Activated T-cell treated with anti-CD3 and anti-CD28 coated beads, Interleukin-2, amount 50 U/mL, for 72 hours (primary cell): ENCODE measurements at places on chromosomes 16 and 17.

GRCh38 chr16:79725051-79725450 lies 124.5 kb upstream of the MAF start:
- no peak for DNase-seq

- no peak for DNase-seq
Observed at GRCh38 chr16:72066747-72067146, 3.7 kb downstream of the HPR start.

GRCh38 chr16:56348168-56349085 lies 76.9 kb downstream of the AMFR start:
- DNase-seq = no peak

GRCh38 chr16:88907768-88908167 lies 41.3 kb upstream of the PABPN1L start:
- no peak for DNase-seq

DNA sequence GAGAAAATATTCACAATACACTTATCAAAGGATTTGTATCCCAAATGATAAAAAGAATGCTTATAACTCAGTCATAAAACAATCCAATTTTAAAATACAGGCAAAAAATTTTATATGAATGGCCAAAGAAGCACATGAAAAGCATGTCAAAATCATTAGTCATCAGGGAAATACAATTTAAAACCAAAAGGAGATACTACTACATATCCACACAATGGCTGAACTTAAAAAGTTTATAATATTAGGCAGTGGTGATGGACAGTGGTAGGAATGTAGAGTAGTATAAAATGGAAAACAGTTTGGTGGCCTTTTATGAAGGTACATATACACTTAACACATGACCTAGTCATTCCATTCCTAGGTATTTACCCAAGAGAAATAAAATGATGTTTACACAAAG lies 12.2 kb downstream of the CMC2 start:
- DNase-seq = no peak

DNA sequence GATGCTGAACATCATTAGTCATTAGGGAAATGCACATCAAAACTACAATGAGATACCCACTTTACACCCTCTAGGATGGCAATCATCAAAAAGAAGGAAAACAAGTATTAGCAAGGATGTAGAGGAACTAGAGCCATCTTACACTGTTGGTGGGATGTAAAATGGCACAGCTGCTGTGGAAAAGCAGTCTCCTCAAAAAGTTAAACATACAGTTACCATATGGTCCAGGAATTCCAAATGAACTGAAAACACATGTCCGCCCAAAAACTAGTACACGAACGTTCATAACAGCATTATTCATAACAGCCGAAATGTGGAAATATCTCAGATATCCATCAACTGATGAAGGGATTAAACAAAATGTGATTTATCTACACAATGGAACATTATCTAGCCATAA lies 7.0 kb downstream of the FBF1 start:
- no peak for DNase-seq

DNA sequence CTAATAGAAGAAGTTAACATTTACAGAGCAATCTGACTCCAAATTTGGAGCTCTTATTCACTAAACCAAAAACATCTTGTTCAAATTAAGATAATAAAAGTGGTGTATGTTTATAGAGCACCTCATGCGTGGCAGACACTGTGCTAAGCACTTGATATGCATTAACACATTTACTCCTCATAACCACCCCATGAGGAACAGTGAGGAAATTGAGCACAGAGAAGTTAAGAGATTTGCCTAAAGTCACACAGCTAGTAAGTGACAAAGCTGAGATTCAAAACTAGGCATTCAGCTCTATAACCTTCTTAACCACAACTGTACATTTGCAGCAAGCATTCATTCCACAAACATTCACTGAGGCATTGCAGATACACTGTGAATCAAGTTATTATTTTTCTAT lies 94.0 kb downstream of the VAT1L start:
- DNase-seq = no peak

DNA sequence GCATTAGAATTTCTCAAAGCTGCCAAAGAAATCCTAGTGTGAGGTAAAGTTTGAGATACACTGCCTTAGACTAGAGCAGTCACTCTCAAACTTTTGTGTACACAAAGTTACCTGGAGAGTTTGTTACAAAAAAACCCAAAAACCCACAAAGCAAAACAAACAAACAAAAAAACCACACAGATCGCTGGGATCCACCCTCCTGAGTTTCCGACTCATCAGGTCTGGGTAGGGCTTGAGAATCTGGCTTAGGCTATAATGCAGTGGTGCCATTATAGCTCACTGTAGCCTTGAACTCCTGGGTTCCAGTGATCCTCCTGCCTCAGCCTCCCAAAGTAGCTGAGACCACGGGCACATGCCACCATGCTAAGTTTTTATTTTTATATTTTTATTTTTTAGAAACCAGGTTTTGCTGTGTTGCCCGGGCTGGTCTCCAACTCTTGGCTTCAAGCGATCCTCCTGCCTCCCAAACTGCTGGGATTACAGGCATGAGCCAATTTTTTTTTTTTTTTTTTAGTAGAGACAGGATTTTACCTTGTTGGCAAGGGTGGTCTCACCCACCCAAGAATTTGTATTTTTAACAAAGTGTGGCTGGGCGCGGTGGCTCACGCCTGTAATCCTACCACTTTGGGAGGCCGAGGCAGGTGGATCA lies 22.3 kb upstream of the SMG1 start:
- no peak for DNase-seq

- no peak for DNase-seq
Observed at GRCh38 chr17:38773258-38773657, 20.7 kb downstream of the PSMB3 start.

DNA sequence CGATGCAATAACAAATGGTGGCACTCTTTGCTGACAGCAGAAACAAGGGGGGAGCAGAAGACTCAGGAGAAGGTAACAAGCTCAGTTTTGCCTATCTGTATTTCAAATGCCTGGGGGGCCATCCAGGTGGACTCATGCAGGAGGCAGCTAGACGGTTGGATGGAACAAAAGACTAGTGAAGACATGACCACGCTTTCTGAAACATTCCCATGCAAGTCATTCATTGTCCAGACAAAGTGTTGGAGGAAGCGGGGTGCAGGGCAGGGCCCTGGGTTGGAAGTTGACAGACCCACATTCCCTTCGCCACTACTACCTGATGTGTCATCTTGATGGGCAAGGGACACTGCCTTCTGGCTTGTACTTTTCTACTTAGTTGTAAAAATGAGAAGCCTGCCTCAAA lies 29.8 kb upstream of the CRYBA1 start:
- no peak for DNase-seq

GRCh38 chr17:6299275-6299674 lies 135.6 kb downstream of the AIPL1 start:
- no peak for DNase-seq

- DNase-seq = no peak
Observed at GRCh38 chr16:82454566-82454965, 172.2 kb upstream of the CDH13 start.

DNA sequence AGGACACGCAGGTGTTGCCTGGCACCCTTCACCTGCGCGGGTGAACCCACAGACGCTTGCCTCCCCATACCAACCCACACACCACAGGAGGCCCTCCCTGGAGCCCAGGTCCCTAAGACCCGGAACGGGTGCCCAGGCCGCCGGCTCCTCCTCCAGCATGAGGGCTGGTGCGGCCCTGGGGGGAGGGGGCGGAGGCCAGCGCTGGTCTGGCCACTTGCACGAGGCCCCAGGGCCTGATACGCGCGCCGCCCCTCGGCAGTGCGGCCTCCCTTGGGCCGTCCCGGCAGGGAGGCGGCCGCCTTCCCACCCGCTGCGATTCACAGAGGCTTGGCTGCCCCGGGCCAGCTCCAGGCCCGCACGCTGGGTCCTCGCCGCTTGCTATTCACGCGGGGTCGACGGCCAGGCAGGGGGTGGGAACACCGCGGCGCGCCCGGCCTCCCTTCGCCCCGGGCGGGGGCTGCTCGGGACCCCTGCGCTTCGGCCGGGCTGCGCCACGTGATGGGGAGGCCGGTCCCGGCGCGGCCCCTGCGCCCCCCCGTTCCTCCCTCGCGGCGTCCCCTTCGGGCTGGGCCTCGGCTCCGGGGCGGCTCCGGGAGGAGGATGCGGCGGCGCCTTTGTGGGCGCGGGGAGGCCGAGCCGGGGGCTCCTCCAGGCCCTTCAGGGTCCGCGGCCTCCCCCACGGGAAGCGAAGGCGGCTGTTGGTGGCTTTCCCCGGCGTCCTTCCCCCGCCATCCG lies 685 bp downstream of the FASN start:
- DNase-seq = peak; percentile 43

DNA sequence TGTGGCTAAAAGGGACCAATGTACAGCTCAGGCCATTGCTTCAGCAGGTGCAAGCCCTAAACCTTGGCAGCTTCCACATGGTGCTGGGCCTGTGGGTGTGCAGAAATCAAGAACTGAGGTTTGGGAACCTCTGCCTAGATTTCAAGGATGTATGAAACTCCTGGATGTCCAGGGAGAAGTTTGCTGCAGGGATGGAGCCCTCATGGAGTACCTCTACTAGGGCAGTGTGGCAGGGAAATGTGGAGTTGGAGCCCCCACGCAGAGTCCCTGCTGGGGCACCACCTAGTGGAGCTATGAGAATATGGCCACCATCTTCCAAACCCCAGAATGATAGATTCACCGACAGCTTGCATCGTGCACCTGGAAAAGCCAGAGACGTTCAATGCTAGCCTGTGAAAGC lies 13.0 kb downstream of the EFCAB5 start:
- DNase-seq = no peak

DNA sequence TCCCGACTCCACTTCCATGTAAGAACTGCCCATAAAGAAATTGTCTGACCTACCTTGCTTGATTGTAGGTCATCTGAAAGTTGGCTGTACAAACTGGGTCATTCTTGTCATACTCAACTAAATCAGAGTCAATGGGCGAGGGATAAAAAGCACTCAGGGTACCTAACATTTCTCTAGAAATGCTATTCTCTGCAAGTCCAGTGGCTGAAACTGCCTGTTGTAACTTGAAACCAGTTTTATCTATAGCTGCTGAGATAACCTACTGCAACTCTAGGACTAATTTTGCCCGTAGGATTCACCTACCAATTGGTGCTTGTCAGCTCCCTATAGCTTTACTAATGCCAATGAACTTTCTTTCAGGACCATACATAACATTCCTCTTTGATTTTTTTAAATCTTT lies 100.1 kb upstream of the GRIN2A start:
- no peak for DNase-seq

- DNase-seq = no peak
Observed at GRCh38 chr17:62101090-62101489, 36.0 kb upstream of the MED13 start.

DNA sequence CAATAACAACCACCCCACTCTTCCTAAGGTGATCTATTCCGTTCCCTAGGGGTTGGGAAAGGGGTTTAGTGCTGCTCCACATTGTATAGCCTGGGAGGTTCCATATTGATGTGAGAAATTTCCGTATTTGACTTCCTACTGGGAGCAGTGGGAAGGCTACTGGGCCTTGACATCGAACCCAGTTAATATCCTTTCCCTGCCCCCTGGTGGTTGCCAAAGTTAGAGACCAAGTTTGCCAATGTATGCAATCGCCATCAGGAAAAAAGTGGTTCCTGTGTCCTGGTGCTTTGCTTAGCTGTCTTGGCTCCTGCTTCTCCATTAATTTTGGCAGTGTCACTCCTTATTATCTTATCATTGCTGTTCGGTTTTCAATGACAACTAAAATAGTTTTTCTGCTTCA lies 914.9 kb downstream of the KCNJ2 start:
- no peak for DNase-seq

DNA sequence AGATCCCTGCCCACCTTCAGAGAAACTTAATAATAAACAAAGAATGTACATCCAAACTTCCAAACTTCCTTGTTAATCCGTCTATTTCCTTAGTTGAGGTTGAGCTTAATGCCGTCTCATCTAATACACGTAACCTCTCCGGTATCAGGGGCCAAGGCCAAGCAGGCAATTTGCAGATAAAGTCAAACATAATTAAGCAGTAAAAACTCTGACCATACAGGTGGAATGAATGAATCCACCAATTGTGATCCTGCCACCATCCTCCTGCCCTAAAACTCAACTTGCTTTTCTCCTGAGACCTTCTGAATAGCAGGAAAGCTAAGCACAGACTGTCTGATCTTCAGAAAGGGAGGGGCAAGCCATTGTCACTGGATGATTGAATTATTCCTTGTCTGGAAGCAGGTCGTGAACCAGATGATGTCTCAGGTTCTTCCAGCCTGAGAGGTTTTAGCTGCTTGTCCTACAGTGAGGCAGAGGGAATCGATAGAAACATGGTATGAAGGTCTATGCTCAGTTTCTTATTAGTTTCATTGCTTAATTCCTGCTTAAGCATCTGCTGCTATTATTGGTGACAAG lies 1111.8 kb upstream of the EEF2KMT start:
- DNase-seq = no peak

DNA sequence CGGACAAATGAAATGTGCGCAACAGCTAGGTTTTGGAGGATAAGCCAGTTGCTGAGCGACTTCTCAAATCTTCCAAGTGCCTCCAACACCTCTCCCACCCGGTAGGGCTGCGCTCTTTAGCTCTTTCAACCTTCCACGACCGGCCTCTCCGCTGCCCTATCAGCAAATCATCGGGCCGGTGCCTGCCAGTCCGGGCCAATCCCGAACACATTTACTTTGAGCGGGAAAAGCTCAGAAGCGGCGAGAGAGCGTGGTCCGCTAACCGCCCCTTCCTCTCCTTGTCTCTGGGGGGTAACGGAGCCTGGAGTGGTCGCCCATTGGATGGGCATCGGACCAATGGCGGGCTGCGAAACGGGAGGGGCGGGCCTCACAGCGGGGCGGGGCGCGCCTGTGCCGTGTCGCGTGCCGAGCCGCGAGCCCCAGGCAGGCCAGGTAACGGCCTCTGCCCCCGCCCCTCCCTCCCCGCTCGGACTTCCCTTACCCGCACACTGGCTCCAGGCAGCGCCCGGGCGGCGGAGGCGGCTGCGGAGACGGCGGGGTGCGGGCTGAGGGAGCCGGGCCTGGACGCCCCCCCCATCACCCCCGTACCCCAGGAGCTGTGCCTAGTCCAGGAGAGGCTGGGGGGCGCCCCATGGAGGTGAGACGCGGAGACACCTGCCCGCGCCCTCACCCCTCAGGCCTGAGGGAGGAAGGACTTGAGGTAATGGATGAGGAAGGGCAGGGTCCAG lies at the start of gene MEIOC:
TSS of gene MEIOC (plus strand) at position 486 of the 728 bp plus-strand sequence. CDS start at position 632, 146 bp downstream.
- peak; percentile 43 for DNase-seq

DNA sequence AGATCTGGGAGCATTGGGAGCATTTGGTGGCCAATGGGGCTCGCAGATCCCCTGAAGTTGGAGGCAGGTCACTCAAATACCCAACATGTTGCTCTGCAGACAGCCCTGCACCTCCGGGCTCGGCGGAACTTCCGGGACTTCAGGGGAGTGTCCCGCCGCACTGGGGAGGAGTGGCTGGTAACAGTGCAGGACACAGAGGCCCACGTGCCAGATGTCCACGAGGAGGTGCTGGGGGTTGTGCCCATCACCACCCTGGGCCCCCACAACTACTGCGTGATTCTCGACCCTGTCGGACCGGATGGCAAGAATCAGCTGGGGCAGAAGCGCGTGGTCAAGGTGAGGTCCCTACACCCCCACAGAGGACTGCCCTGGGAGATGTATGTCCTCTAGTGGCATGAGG lies 16.4 kb downstream of the MVP start:
- DNase-seq = no peak
